ENCODE measurements at places on chromosomes 4 and X. TPM values are rescaled to one million over a fixed set of nuclear protein-coding genes. Genes with fewer than 3 reads are reported as not detected.

XAGE1A gene
- total RNA-seq: 0.58 TPM

MAGEA1 gene
- total RNA-seq: not detected

- H3K4me1 ChIP-seq: peaks cover 5% of the 10 kb centered on the region
- no peak overlapping the region for H3K4me3 ChIP-seq
- H3K36me3 ChIP-seq: no peaks in the 10 kb centered on the region
- no peak overlapping the region for H3K27ac ChIP-seq
- no peaks in the 10 kb centered on the region for H3K27me3 ChIP-seq
Observed at GRCh38 chr4:145346081-145346480, 135.6 kb upstream of the SMAD1 start.

DNA sequence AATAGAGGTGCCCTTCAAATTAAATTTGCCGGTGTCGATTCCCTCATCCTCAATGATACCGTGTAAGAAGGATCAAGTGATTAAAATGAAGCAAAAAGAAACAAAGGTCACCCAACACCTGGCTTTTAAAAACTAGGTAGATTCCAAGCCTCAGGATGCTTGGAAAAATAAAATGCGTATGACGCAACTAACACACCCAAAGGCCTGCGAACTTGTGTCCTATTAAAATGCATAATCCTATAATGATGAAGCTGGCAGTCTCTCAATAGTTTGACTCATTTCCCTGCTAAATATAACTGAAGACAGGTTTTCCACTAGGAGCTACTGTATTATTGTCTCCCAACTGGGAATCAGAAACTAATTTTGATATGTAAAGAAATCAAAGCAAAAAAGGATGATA lies 263.2 kb downstream of the DHX15 start:
- H3K4me3 ChIP-seq: no peak overlapping the region
- no peak for DNase-seq
- H3K27me3 ChIP-seq: no peaks in the 10 kb centered on the region
- no peaks in the 10 kb centered on the region for H3K36me3 ChIP-seq
- no peak overlapping the region for H3K27ac ChIP-seq
- H3K4me1 ChIP-seq: peaks cover 5% of the 10 kb centered on the region

- DNase-seq: no peak
- H3K36me3 ChIP-seq: no peaks in the 10 kb centered on the region
- no peaks in the 10 kb centered on the region for H3K4me1 ChIP-seq
- no peak overlapping the region for H3K4me3 ChIP-seq
Observed at GRCh38 chr4:105186701-105187161, 40.1 kb downstream of the TET2 start.

All from lung (tissue), 17 donors.